Cortex of kidney (tissue), 1 donor: ENCODE measurements at places on chromosomes 3 and 15.

DNA sequence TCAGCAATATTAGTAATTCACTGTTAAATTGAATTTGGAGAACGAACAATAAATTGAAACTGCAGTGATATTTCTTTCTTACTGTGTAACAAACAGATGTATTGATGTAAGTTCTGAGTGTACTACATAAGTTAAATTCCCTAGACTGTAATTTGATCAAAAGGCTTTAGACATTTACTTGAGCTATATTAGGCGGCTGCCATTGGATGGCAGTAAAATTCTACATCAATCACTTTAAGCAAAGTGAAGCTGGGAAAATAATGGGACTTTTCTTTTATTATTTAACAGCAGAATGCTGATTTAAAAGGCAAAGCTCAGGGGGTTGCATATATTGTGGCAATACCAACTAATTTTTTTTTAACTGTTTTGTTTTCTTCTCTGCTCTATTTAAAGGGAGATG is 212.6 kb upstream of the PLSCR5 start:
- DNase-seq = no peak

DNA sequence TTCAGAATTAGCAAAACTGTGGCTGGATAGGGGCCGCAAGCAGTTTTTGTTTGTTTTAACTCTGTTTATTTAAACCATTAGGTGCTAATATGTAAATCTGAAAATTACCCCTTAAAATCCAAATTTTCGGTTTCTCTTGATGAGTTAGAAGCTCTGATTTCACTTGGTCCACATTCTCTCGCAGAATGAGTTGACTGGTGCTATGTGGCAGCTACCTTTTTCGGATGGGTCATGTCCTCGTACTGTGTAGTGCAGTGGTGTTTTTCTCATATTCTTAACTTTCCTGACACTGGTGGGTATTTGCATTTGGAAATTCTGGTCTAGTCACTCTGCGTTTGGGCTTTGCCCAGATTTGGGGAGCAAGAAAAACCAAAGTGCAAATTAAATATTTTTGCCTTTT is 87.1 kb downstream of the DIPK2A start:
- no peak for DNase-seq

DNA sequence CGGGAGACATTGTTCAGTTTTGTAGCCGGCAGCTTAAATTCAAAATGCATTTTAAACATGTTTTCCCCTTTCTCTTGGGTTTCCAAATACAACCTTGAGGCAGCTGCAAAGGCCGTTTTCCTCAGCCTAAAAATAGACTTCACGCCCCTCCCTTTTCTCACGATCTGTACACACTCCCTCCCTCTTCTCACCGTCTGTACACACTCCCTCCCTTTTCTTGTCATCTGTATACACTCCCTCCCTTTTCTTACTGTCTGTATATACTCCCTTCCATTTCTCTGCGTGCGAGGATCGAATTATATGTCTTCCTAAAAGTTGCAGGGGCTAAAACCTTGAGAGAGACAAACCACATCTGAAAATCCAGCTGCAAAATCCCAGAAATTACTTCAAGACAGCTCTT is 8.9 kb downstream of the MUC4 start:
- no peak for DNase-seq

- DNase-seq = no peak
These were observed 73.7 kb downstream of the IGSF11 start for GRCh38 chr3:118960876-118961450.

DNA sequence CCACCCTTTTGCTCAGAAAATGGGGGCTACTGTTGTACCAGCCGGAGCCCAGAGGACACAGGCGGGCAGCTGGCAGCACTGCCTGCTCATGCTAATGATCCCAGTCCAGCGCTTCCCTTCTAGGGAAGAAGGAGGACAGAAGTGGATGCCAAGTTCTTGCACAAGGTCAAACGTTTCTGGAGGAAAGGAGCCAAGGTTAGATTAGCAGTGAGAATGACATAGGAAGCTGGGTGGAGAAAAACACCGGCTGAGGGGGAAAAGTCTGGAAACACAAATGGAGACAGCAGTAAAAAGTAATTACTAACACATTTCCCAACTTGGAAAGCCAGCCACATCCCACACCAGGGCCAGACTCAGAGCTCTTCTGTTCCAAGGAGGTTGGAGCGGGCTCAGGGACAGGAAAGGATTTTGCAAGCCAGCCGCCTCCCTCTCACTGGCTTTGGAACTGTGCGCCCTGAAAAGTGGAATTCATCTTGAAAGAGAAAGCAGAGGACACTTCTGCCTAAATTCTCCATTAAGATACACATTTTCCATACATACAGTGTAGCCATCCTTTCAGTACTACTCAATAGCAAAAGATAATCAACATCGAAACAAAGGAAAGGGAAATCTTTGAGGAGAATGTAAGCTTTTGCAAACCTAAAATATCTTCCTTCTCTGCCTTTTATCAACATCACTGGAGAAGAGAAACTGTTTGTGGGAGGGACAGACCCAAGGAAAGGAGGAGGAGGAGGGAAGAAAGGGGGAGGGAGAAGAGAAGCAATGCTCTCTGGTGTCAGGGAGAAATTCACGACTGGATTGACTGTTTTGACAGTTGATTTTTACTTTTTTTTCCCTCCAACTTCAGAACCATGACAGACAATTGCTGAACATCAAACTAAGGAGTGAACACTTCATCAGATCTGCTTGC is 133.6 kb downstream of the CD47 start:
- no peak for DNase-seq
